ENCODE measurements at places on chromosomes 4 and X. TPM values are rescaled to one million over a fixed set of nuclear protein-coding genes. Genes with fewer than 3 reads are reported as not detected.
A peak's percentile ranks its signal among the peaks of the same experiment; 100 is the strongest.

PDZD4 gene
- total RNA-seq = 0.17 TPM

CTAG1A gene
- not detected for total RNA-seq

PDHA2 gene
- total RNA-seq = not detected

TCEAL5 gene
- not detected for total RNA-seq

CAPN6 gene
- total RNA-seq = 0.36 TPM

SYN1 gene
- total RNA-seq = 0.65 TPM

NXF2B gene
- not detected for total RNA-seq

CITED1 gene
- total RNA-seq = not detected

GRIA2 gene
- total RNA-seq = not detected

MAGEB10 gene
- not detected for total RNA-seq

LRP2BP gene
- 0.14 TPM for total RNA-seq

HS6ST2 gene
- 10.5 TPM for total RNA-seq

SLC9B2 gene
- 7.0 TPM for total RNA-seq

TMPRSS11A gene
- total RNA-seq = not detected

QRFPR gene
- total RNA-seq = 0.51 TPM

MAGEC1 gene
- total RNA-seq = not detected

DNA sequence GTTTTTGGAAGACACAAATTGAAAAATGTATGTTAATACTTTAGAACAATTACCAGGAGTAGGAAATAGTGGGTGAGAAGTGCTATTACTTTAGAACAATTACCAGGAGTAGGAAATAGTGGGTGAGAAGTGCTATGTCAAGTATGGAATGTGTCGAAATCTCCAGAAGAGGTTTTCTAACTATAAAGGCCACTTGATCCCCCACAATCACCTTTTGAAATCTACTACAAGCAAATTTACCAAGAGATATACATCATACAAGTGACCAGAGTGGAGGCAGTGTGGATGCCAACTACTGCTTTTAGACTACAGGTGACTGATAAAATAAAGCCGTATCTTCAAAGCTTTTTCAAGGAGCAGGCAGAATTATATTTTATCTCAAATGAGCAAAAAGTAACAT lies 43.1 kb downstream of the MAB21L2 start:
- DNase-seq = no peak

DNA sequence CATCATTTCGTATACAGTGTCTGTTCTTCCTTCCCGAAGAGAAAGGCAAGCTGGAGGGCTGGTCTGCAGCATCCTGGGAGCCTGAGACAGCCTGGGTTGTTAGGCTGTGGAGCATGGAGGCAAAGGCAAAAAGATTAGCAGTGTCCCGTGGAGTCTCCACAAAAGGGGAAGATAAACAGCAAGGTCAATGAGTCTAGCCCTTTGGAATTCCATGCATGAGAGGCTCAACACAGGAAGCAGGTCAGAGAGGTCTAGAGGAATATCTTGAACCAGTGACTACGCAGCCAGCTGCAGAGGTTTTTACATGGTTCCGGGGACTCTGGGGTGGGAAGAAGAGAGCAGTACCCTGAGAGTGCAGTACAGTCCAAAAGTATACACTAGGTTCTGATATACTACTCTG lies 12.2 kb upstream of the MCF2 start:
- DNase-seq = peak; percentile 23

DNA sequence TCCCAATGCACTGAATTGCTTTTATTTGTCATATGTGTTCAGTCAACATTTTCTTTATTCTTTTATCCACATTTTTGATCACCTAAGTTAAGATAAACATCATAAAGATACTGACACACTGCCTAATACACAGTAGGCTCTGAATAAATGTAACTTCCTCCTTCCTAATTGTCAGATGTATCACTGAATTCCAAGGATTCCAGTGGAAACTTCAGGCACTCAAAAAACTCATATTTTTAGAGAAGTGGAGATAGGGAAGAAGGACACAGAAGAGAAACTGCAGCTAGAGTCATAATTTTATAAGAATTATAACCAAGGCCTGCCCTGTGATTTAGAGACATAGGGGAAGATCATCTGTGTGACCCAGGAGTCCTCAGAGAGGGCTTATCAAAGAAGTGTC lies 753.3 kb downstream of the ADGRL3 start:
- DNase-seq = no peak

- DNase-seq = no peak
These were observed 1.4 kb downstream of the DCX start for GRCh38 chrX:111410590-111411078.

GRCh38 chr4:184825141-184825895 lies 450 bp downstream of the ACSL1 start:
- no peak for DNase-seq

DNA sequence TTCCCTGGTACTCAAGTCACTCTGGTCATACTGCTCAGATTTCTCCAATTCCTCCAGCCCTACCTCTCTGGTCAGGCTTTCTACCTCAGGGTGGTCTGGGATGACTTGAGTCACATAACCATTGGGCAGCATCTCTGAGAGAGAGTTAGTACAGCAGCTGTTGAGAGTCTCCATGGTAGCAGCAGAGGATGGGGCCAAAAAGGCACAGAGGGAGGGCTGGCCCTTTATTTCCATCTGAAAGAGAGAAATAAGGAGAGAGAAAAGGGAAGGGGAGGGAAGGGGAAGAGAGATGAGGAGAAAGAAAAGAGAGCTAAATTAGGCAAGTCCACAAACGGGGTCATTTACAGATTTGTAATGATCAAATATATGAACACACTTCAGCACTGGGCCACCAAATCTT lies 149.1 kb upstream of the ARHGEF9 start:
- no peak for DNase-seq

- no peak for DNase-seq
These were observed 8.5 kb upstream of the HTN1 start for GRCh38 chr4:70041652-70042286.

DNA sequence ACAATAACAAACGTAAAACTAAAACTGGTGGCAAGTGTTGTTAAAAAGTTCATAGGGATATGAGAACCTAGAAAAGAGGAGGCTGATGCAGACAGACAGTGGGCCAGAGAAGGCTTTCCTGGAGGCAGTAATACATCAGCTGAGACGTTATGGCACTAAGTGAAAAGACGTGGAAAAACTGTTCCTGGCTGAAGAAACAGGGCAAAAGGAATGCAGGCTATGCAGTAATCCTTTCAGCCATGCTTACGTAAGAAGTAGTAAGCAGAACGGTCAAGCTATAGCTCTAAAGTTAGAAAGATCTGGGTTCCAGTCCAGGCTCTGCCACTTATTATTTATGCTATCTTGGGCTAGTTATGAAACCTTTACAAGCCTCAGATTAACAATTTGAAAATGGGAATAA lies 6.4 kb downstream of the LAMTOR3 start:
- no peak for DNase-seq

DNA sequence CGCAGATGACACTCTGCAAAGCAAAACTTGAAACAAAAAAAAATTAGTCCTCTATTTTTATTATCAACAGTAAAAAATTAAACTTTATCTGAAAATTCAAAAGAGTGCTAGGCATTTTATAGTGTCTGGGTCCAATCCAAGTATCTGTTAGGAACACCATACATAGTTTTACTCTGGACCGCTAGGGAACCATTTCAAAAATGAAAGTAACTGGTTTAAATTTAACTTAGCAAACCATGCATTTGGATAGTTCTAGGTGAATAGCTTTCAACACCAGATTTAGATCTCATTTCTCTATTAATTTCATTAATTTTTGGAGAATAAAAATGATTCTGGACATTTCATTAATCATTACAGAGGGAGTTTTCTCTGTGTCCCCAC lies 1.2 kb downstream of the KLKB1 start:
- DNase-seq = no peak

- no peak for DNase-seq
These were observed 346.6 kb upstream of the TENM3 start for GRCh38 chr4:181896614-181897013.

- no peak for DNase-seq
These were observed 2.9 kb downstream of the PF4 start for GRCh38 chr4:73978886-73979285.

DNA sequence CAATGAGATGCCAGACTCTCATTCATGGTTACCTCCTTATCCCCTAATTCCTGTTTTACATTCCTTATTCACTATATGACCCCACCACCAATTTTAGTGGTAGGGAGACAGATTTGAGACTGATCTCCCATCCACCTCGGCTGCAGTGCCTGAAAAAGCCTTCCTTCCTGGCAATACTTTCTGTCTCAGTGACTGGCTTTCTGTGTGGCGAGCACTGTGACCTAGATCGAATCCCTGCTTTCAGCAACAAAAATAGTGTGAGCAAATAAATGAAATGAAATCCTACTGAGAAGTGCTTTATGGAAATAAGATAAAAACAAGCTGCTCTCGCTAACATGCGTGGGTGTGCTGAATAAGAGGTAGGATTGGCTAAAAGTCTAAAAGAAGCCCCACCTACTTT lies 165.3 kb downstream of the GPM6A start:
- no peak for DNase-seq

DNA sequence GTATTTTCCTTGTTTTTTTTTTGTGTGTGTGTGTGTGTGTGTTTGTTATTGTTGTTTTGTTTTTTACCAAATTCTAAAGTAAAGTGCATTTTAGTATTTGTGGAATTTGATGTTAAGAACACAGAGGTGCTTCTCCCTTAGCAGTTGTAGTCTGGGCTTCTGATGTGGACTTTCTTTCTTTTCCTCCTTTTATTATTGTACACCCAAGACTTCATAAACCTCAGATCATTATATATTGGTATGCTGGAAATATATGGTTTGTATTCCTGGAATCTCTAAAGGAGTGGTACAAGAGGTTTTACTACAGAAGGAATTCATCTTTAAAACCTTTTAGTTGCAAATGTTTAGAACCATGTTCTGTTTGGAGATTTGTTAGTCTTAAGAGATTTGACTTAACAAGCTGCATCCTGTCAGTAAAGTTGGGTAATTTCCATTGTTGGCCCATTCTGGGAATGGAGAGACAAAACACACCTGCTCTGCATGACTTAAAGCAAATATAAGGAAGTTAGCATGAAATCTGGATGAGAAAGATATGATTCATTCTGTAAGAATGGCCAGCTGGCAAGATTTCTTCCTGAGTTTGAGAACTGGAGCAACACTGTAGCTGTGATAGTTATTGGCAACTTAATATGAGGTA lies 64.0 kb downstream of the SMAD1 start:
- peak; percentile 95 for DNase-seq

GRCh38 chr4:76060506-76060905 lies 14.0 kb upstream of the ART3 start:
- no peak for DNase-seq

- no peak for DNase-seq
These were observed 418.0 kb upstream of the SPOCK3 start for GRCh38 chr4:167652267-167652666.

DNA sequence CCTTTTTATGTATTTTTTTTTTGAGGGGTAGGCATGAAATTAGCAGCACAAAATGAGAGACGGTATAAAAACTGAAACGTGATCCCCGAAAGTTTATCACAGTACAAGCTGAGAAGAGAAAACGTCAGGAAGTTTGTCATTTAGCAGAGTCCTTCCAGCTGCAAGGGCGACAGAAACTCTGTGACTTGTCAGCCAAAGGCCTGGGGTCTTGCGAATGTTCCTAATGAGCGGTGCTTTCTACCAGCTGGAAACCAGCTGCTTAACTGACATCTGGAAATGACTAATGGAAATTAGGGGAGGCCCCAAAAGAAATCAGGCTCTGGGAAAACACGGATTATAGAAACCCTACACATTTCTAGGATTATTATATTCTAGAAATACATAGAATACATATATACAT lies 66.5 kb downstream of the CHRNA9 start:
- no peak for DNase-seq

DNA sequence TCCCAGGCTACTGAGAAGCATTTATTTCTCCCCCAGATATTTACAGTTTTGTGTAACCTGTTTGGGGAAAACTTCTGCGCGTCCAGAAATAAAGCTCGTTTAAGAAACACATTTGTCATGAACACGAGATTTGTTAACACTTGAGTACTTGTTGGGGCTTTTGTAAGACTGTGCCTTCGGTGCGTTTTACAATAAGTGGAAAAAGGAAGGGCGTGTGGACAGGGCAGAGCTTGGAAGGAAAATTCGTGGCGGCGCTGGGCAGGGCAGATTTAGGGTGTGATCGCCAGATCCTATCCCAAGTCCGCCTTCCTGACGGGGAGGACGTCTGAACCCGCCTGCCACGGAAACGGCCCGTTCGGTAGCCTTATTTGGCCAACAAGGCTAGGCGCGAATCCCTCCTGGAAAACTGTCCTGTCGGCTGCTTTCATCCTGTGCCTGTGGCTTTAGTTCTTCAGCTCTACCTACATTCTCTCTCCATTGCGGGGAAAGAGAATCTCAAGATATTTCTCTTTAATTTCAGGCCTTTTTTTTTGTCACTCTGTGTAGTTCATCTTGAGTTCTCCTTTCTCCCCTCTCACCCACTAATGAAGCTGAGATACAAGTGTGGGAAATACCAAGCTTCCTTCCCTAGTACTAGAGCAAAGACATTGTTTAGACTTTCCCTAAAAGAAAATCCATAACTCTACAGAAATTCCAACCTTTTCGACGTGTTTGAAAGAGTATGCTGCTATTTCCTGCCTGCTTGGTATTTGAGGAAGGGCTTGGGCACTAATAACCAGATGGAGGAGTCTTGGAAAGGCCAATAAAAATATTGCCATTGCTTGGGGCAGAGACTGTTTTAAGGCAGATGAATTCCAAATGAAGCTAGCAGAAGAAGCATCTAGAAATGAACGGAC lies 982 bp downstream of the PDLIM5 start:
- DNase-seq = no peak

- no peak for DNase-seq
These were observed 268.3 kb downstream of the NPFFR2 start for GRCh38 chr4:72300126-72300525.

- no peak for DNase-seq
These were observed 255.6 kb downstream of the DHX15 start for GRCh38 chr4:24328711-24329110.

DNA sequence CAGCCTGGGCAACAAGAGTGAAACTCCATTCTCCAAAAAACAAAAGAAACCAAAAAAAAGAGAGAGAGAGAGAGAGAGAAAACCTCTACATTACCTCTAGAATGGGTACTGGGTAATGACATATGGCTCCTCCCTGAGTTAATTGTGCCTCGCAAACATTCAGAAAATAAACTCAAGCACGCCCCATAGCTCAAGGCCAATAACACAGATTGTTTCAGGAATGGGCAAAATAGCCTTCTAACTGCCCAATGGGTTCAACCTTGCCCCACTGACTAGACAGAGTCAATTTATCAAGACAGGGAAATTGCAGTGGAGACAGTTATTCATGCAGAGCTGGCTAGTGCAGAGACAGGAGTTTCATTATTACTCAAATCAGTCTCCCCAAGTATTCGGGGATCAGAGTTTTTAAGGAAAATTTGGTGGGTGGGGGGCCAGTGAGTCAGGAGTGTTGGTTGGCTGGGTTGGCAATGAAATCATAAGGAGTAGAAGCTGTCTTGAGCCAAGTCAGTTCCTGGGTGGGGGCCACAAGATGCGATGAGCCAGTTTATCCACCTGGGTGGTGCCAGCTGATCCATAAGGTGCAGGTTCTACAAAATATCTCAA lies 25.1 kb downstream of the NIPAL1 start:
- no peak for DNase-seq

- no peak for DNase-seq
These were observed 1.8 kb upstream of the SPATA18 start for GRCh38 chr4:52049266-52049665.
